IPS-NIHi11 (cell line): ENCODE measurements at places on chromosomes 12 and 14.
A peak's percentile ranks its signal among the peaks of the same experiment; 100 is the strongest.

GRCh38 chr14:54396183-54396492 lies 669 bp upstream of the CDKN3 start:
- DNase-seq = no peak

GRCh38 chr12:50055831-50056638 lies 1.4 kb upstream of the ASIC1 start:
- peak; percentile 79 for DNase-seq

DNA sequence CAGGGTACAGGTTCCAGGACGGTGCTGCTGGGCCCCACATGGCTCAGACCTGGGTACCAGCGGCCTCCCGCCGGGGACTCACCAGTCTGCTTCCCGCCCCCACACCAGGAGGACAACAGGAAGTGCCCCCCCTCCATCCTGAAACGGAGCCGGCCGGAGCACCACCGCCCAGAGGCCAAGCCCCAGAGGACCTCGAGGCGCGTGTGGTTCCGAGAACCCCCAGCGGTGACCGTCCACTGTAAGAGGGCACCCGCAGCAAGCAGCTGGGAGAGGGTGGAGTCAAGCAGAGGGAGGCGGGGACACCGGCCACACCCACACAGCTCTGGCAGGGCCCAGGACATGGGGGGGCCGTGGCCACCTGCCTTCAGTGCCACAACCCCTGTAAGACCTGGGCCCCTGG lies 8.1 kb downstream of the C14orf180 start:
- DNase-seq = peak; percentile 63

DNA sequence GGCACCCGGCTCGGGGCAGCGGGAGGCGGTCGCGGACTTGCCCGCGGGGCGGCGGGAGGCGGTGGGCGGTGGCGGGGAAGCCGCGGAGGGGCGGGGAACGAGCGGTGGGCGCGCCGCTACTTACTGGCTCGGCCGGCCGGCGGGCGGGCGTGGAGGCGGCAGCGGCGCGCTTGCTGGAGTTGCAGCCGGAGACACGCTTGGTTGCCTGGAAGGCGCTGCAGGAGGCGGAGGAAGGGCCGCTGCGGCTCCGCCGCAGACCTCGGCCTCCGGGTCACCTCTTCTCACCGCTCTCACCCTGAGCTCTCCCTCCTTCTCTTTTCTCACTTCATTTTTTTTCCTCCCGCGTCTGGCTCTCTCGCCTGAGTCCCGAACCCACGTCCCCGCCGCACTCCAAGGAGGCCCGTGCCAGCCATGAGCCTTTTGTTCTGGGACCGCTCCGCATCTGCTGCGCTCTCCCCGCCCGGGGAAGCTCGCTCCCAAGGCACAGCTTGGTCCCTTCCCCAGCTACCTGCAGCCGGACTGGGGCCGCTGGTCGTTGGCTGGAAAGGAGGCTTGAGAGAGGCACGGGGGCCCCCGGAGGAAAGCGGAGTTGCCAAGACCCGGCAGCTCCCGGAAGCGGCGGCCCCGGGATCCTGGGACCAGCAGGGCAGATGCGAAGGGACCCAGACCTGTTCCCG lies 592 bp upstream of the KCNK10 start:
- DNase-seq = peak; percentile 77

GRCh38 chr12:52988898-52989297 lies 17.4 kb upstream of the EIF4B start:
- no peak for DNase-seq
